Spleen (tissue), 13 donors: ENCODE measurements at places on chromosomes 12 and 14.

DNA sequence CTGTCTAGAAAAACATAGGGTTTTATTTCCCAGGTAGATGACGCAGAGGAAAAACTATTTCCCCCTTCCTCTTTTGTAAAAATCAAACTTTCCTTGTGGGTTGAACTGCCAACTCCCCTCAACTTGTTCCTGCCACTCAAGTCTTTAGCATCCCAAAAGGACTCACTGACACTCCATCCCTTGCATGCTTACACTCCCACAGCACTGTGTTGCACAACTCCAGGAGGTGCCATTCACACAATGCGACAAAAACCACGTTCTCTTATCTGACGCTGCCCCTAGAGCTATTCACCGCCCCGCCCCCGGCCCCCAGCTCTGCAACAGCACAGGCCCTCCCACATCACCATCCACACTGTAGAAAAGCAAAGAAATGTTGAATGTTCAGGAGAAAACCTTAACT lies 16.9 kb upstream of the STON2 start:
- peaks cover 3% of the 10 kb centered on the region for H3K4me1 ChIP-seq
- no peaks in the 10 kb centered on the region for H3K27me3 ChIP-seq
- peak overlapping the region; percentile 61 for H3K27ac ChIP-seq
- no peak for DNase-seq
- no peak overlapping the region for H3K4me3 ChIP-seq

DNA sequence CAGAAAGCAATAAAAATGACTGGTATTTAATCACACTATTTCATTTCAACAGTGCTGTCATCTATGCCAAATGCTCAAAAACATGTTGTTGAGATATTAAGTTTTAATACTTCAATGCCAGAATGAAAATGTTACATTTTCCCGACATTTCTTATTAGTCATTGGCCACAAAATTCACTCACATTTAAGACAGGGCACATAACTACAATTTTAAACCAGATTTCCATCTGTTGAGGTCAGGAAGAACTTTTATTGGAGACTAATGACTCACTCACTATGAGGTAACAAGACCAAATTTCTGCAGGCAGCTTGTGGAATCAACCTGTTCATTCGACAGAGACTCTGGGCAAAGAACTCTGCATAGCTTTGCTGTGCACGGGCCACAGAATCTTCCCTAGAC lies 36.8 kb downstream of the PPTC7 start:
- no peak overlapping the region for H3K27ac ChIP-seq
- H3K4me3 ChIP-seq, result no peak overlapping the region
- peaks cover 36% of the 10 kb centered on the region for H3K4me1 ChIP-seq

DNA sequence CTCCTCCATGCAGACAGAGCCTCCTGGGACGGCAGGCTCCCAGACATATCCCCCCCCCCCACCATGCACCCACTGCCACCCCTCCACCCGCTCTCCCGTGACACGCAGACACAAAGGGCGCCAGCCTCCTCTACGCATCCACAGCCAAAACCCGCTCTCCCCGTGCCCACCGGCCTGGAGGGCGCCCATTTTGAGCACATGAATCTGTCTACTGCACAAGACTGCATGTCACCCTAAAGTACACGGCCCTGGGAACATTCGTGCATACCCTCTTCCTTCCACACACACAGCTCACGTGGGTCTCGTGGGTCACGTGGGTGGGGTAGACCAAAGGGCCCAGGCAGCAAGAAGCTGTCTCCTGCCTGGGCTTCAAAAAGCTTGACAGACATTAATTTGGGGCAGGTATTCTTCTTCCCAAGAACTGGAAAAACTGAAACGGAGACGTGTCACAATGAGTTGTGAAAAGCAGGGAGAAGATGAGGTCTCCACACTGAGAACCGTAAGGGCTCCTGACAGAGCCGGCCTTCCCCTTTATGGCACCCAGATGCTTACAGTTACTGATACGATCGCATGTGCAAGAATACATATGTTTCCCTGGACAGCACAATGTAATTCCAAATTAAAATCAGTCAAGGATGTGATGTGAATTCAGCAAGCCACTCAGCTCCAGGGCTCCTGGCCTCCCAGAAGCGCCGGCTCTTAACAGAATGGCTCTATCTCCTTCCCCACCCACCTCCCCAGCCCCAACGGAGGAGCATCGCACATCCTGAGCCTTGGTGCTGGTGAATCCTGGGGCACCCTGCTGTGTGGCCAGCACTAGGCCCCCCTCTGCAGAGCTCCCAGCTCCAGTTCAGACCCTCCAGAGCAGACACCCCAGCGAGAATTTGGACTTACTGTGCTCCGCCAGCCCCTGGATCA lies 1.9 kb downstream of the TGFB3 start:
- no peak for DNase-seq
- peaks cover 11% of the 10 kb centered on the region for H3K4me1 ChIP-seq
- no peak overlapping the region for H3K4me3 ChIP-seq
- H3K27me3 ChIP-seq, result no peaks in the 10 kb centered on the region

GRCh38 chr12:25592725-25593495 lies 39.8 kb upstream of the LMNTD1 start:
- no peak for DNase-seq
- H3K36me3 ChIP-seq, result no peaks in the 10 kb centered on the region
- H3K4me1 ChIP-seq, result no peaks in the 10 kb centered on the region
- H3K27me3 ChIP-seq, result no peaks in the 10 kb centered on the region

- DNase-seq, result peak; percentile 85
- H3K27ac ChIP-seq, result peak overlapping the region; percentile 2
- peaks cover 26% of the 10 kb centered on the region for H3K4me1 ChIP-seq
- no peaks in the 10 kb centered on the region for H3K27me3 ChIP-seq
- no peaks in the 10 kb centered on the region for H3K36me3 ChIP-seq
Measured at GRCh38 chr12:132559652-132560363, 50.6 kb downstream of the LRCOL1 start.

DNA sequence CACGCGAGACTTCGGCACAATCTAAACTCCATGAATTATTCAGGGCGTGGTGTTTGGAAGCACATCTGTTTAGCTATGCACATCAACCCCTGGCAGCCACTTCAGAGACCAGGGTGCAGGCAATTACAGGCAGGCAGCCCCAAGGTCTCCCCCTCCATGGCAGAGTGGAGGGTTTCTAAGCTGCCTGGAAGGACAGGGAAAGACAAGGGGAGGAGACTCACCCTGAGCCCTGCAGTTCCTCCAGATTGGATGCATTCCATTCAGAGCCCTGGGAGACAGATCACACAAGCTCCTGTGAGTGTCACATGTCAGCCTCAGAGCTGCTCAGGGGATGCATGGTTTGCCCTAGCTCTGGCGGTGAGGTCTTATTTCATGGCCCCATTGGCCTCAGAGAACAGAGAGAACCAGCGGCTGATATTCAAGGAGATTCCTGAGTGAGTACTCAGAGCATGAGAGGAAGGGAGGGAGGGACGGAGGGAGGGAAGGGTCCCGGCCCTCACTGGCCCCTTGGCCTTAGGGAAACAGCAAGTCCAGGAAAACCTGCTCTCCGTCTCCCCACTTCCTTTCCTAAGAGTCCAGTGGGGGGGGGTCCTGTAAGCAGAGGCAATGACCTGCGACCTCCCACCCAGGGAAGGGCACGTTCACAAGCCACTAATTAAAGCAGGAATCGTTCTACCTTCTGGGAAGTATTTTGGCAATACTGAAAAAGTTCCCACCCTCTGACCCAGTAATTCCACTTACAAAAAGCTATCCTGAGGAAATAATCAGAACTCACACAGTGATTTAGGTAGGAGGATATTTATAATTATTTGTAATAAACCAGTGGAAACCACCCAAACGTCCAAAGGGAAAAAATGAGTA lies 55.1 kb downstream of the SSH1 start:
- DNase-seq, result peak; percentile 53
- H3K4me1 ChIP-seq, result peaks cover 47% of the 10 kb centered on the region
- H3K36me3 ChIP-seq, result peaks cover 71% of the 10 kb centered on the region
- H3K27me3 ChIP-seq, result no peaks in the 10 kb centered on the region

DNA sequence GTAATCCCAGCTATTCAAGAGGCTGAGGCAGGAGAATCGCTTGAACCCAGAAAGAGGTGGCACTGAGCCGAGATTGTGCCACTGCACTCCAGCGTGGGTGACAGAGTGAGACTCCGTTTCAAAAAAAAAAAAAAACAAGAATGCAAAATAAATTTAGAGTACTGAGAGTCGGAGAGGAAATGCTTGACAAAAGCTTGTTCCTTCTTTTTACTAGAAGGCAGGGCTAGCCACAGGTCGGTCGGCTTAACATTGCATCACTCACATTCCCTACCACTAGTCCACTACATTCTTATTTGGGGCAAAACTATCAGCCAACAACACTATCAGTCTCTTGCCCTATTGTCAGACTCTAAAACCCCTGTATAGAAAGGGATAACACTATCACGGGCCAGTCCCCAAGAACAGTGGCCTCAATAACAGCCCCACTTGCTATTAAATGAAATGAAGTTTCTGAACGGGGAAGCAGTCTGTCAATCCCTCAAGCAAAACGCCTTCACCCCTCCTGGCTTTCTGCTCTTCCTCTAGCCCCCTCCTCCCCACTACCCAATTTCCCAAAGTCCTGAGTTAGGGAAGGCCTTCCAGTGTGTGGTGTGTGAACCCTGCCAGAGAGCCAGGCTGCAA lies 1.0 kb downstream of the RNF41 start:
- H3K4me1 ChIP-seq, result peaks cover 81% of the 10 kb centered on the region
- peak overlapping the region; percentile 97 for H3K27ac ChIP-seq
- peak overlapping the region; percentile 74 for H3K4me3 ChIP-seq
- H3K36me3 ChIP-seq, result peaks cover 21% of the 10 kb centered on the region

DNA sequence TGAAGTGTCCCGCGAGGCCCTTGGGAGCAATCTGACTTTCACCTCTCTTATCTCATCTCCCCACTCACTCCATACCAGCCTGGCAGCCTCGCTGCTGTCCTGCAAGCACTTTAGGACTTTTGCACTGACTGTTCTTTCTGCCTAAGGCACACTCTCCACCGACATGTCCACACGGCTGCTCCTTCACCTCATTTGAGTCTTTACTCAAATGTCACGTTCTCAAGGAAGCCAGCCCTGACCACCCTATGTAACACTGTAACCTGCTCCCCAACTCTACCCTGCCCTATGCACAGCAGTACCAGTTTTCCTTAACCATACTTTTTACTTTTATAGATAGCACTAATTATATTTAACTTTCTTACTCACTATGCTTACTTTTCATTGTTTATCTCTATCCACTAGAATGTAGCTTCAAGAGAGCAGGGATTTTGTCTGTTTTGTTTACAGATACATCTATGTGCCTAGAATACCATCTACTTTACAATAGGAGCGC lies 32.0 kb downstream of the PRKD1 start:
- H3K36me3 ChIP-seq, result no peaks in the 10 kb centered on the region
- no peak overlapping the region for H3K4me3 ChIP-seq
- no peaks in the 10 kb centered on the region for H3K27me3 ChIP-seq
- no peak overlapping the region for H3K27ac ChIP-seq

- no peaks in the 10 kb centered on the region for H3K36me3 ChIP-seq
- H3K4me3 ChIP-seq, result peak overlapping the region; percentile 55
Measured at GRCh38 chr12:109878749-109879148, 1.6 kb downstream of the GLTP start.

- no peaks in the 10 kb centered on the region for H3K27me3 ChIP-seq
- H3K36me3 ChIP-seq, result no peaks in the 10 kb centered on the region
- H3K4me1 ChIP-seq, result no peaks in the 10 kb centered on the region
- DNase-seq, result no peak
Measured at GRCh38 chr14:93857500-93858283, 69.4 kb upstream of the PRIMA1 start.

- H3K36me3 ChIP-seq, result no peaks in the 10 kb centered on the region
- H3K4me1 ChIP-seq, result no peaks in the 10 kb centered on the region
- H3K27me3 ChIP-seq, result no peaks in the 10 kb centered on the region
- DNase-seq, result no peak
- H3K4me3 ChIP-seq, result no peak overlapping the region
- H3K27ac ChIP-seq, result no peak overlapping the region
Measured at GRCh38 chr14:40122968-40123648, 690.9 kb upstream of the FBXO33 start.

DNA sequence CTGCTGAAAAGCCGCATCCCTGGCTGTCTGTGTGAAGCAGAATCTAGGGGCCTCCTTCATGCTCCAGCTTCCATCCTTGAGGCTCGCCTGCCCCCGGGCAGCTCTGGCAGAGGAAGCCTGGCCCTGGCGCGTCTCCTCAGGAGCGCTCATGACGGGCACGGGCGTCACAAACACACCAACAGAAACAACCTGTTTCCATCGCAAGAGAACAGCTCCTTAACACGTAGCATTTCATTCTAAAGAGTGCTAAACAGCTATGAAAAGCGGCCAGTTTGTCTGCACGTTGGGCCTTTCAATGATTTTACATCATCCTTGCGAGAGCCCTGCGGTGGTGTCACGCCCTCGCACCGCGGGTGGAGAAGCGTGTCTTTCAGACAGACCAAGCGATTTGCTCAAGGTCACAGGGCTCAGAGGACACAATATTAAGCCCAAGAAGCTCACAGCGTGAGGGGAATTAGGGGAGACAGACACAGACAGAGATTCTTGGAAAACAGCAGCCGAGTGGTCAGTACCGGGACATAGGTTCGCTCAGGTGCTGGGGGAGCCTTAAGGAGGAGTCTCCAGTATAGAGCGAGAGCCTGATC lies 4.9 kb downstream of the ADGRD1 start:
- H3K36me3 ChIP-seq, result no peaks in the 10 kb centered on the region
- H3K4me1 ChIP-seq, result peaks cover 5% of the 10 kb centered on the region
- peaks cover 28% of the 10 kb centered on the region for H3K27me3 ChIP-seq
- no peak overlapping the region for H3K4me3 ChIP-seq
- no peak overlapping the region for H3K27ac ChIP-seq

DNA sequence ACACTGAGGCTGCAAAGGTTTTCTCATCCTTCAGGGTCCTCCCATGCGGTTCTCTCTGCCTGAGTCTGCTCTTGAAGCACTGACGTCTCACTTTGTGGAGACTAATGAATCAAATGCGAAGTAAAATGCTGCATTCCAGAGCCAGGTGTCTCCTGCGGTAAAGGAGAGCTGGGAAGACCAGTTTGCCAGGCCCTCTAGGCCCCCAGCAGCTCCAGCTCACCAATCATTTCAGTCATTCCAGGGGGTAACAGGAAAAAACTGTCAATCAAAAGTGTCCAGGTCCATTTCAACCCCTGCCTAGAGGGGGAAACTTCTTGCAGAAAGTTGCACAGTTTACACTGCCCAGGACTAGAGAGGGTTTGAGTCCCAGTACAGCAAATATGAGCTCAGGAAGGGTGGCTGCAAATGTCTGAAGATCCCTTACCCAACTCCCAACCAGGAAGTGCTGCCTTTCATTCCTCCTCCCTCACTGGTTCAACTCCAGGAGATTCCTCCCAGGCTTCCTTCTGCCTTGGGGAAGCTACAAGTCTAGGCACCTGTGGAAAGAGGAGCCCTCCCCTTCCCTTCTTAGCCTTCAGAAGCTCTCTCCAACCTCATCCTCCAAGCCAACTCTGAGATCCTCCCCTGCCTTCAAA lies 2.7 kb upstream of the NXPH4 start:
- no peak overlapping the region for H3K27ac ChIP-seq
- H3K36me3 ChIP-seq, result peaks cover 40% of the 10 kb centered on the region
- no peak overlapping the region for H3K4me3 ChIP-seq
